ENCODE measurements at places on chromosomes 5 and 9.

DNA sequence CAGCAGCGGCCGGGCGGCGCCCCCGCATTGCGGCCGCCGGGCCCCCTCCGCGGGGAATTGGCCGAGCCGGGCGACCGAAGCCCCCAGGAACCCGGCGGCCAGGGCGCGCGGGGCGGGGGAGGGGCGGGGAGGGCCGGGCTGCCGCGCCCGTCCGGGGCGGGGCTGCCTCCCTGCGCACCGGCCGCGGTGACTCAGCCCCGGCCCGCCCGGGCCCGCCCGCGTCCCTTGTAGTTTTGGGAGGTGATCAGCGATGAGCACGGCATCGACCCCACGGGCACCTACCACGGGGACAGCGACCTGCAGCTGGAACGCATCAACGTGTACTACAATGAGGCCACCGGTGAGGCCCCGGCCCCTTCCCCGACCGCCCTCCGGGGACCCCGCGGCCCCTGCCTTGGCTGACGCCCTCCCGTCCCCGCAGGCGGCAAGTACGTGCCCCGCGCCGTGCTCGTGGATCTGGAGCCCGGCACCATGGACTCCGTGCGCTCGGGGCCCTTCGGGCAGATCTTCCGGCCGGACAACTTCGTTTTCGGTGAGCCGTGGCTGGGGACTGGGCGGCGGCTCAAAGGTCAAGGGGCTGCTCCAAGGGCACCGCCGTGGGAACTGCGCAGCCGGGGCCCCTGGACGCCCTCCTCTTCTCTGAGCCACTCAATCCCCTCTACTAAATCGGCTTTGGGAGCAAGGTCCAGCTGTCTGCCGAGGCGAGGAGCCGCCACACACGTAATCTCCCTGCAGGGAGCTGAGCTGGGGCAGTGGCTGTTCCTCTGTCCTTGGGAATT lies 592 bp downstream of the TUBB4B start:
- DNase-seq, result no peak

- no peak for DNase-seq
Observed at GRCh38 chr9:92534674-92535073, 1.1 kb downstream of the ECM2 start.

- no peak for DNase-seq
Observed at GRCh38 chr9:14766299-14766698, 43.8 kb upstream of the CER1 start.

- no peak for DNase-seq
Observed at GRCh38 chr9:84622981-84623380, 46.5 kb upstream of the NTRK2 start.

DNA sequence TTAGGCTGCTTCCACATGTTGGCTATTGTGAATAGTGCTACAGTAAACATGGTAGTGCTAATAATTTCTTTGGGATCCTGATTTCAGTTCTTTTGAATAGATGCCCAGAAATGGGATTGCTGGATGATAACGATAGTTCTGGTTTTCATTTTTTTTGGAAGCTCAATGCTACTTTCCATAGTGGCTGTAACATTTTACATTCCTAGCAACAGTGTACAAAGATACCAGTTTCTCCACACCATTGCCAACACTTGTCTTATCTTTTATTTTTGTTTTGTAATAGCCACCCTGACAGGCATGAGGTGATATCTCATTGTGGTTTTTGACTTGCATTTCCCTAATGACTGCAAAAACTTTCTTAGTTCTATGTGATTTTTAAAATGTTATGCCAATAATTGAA lies 68.8 kb upstream of the LRRC70 start:
- DNase-seq, result peak; percentile 55

Measured in amniotic epithelial cell (primary cell).